SW 1271 (cell line): ENCODE measurements at places on chromosomes 3 and 15.

- no peak for DNase-seq
These were observed 348.5 kb upstream of the PROK2 start for GRCh38 chr3:72133329-72134011.

DNA sequence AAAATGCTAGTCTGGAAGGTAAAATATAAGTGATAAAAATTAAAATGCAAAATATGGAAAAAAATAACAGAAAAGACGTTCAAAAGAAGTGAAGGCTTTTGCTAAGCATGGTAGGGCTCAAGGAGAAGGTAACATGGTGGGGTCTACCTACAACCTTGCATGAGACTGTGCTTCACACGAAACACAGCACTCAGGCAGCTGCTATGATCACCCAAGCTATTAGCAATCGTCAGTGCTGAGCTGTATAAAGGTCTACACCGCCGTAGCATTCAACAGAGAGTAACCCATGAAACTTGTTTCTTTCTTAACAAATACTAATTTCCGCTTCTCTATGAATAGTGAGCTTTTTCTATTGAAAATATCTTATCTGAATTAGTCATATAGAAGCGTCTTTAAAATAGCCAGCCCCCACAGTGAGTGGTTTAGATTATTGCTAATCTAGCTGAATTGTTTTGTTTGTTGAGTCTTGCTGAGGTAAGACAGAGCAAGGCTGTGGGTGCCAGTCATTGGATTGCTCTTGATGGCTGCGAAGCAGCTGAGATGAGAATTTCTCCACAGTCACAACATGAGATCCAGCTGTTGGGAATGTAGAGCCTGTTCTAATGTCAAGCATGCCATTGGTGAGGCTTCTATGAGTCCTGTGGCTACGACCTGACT is 230.0 kb downstream of the KLF13 start:
- no peak for DNase-seq

DNA sequence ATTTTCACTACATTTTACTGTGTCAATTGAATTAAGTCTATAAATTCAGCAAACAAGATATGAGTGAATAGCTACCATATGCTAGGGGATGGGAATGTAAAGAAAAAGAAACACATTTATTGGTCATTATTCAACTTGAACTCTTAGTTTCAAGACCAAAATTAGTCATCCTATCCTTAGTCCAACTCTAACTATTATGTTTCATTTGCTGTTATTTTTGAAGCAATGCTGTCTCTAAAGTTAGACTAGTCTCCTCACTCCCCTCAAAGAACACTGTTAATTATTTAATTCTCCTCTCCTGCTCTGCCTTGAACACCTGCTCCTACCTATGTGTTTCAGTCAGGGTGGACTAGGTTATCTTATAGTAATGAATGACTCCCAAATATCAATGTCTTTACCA is 920.9 kb downstream of the TUSC7 start:
- DNase-seq = no peak

- no peak for DNase-seq
These were observed 54.7 kb upstream of the KLF13 start for GRCh38 chr15:31271711-31272557.

GRCh38 chr3:150144191-150144708 is 173.6 kb upstream of the PFN2 start:
- no peak for DNase-seq

GRCh38 chr3:124965413-124965812 is 30.9 kb upstream of the MUC13 start:
- DNase-seq = no peak

GRCh38 chr3:52347716-52348635 is 31.9 kb downstream of the DNAH1 start:
- no peak for DNase-seq

DNA sequence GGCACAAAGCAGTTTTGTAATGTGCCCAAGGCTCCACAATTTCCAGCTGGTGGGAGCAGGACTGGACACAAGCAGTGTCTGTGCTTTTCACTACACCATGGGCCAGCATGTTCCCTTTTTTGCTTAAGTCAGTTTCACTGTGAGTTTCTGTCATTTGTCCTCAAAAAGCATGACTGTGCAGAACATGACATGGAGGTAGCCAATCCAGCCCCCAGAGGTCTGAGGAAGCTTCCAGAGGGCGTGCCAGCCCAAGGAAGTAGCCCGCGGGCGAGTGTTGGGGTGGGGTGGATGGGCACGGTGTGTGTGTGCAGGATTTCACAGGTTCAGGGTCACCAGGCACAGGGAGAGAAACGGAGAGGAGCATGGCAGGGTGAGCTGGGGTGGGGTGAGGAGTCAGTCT is 8.0 kb upstream of the EEFSEC start:
- DNase-seq = no peak
